ENCODE measurements at places on chromosomes 7 and 10. TPM values are rescaled to one million over a fixed set of nuclear protein-coding genes. Genes with fewer than 3 reads are reported as not detected.

SLC35G1 gene
- 4.1 TPM for total RNA-seq

NOS3 gene
- 3.9 TPM for total RNA-seq

SLC18A3 gene
- total RNA-seq = not detected

PIP gene
- not detected for total RNA-seq

OPN1SW gene
- total RNA-seq = not detected

NXPH1 gene
- not detected for total RNA-seq

HIPK2 gene
- total RNA-seq = 15.7 TPM

SEC61G gene
- 199 TPM for total RNA-seq

All from hair follicle dermal papilla cell (primary cell).